ENCODE measurements at places on chromosomes 16 and 17. TPM values are rescaled to one million over a fixed set of nuclear protein-coding genes. Genes with fewer than 3 reads are reported as not detected.
A peak's percentile ranks its signal among the peaks of the same experiment; 100 is the strongest.

DNA sequence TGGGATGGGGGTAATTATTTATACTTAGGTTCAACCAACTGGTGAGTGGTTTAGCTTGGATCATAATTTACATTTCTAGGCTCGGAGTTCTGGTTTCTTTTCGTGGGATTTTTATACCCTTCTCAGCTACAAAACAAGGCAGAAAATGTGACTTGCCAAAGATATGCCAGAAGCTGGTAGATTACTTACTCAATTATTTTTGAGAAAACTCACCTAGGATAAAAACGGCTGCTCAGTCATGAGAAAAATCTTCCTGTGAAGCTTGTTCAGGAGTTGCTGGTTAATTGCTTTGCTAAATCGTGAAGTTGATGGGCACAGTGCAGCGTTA, 1.1 kb downstream of the NDEL1 start:
- no peak for DNase-seq

GRCh38 chr17:44557651-44558285, 484 bp downstream of the FZD2 start:
- DNase-seq = peak; percentile 71

DNA sequence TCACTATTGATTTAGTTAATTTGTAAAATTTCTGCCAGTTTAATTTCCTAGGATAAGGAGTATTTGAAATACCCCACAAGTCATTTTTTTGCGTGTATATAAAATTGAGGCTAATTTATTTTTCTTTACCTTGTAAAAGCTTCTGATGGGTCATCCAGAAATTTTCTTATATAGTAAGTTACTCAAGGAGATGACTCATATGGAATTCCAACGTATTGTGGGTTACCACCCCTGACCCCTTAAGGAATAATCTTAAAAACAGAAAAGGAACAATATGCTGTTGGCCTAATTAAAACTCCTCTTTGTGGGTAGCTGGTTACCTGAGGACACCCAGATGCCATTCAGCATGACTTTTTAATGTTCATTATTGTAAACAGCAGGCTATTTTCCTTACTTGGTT, 13.6 kb downstream of the HEATR6 start:
- no peak for DNase-seq

GRCh38 chr16:82776470-82777146, 149.8 kb downstream of the CDH13 start:
- no peak for DNase-seq

DNA sequence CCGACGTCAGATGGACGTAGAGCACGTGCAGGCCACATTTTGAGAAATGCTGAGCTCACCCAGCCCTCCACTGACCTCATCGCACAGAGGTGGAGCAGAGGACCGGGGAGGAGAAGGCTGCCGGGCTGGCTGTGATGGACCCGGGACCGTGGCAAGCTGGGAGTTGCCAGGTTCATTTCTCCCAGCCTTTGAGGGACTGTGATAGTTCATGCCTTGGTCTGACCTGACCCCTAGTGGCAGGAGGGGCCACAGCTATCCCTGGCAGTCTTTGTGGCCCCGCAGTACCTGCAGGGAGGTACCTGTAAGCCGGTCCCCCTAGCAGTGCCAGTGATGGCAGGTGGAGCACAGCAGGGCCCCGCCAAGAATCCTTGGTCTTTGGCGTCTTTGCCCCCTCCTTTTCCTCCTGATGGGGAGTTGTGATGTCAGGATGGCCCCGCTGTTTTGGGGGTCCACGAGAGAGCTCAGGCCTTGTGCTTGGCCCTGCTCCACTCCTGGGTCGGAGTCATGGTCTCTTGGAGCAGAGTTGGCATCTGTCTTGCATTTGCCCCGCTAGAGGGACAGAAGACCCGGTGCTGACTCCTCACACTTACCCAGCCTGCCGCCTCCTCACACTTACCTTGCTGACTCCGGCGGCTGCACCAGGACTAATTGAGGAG, 50.4 kb downstream of the OR1D5 start:
- DNase-seq = peak; percentile 69

DNA sequence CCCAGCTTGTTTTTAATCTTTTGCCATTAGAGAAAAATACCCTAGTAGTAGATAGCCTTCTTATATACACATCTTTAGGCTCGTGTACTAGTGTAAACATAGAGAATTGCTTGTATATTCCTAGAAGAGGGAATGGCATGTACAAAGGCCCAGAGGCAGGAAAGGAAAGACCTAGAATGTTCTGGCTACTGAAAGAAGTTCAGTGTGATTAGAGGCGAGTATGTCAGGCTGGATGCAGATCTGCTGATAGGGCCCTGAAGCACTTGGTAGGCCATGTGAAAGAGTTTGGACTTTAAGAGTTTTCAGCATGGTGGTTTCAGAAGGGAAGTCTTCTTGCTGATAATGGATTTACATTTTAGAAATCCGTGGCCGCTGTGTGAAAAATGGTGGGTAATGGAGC, 17.4 kb downstream of the CTCF start:
- no peak for DNase-seq

DNA sequence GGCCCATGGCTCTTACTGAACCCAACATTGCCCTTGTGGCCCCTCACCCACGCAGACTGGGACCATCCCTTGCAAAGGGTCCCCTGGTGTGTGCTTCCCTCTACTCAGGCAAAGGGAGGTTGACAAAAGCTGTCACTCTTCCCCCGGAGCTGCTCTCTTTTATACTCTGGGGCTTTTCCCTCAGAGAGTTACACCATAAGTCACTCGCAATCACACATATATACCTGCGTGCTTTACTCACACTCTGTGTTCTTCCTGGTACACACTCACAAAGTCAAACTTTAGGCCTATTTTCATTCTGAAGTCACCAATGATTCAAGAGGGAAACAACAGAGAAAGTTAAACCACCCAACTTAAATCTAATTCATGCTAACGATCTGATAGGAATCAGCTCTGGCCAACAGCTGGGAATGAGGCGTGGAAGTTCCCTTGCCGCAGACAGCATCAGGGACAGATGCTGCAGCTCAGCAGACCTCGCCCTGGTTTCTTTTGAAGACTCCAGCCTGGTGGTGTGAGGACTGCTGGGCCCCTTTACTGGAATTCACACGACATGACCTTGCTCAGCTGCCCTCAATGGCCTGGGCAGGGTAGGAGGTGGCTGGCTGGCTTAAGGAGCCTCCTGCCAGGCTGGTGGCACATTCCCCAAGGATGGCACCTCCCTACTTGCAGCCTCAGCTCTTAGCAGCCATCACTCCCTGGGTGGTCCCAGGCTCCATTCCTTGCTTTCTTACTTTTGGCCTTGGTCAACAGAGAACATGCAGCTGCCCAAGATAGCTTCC, 27.3 kb downstream of the HIC1 start:
- no peak for DNase-seq

DNA sequence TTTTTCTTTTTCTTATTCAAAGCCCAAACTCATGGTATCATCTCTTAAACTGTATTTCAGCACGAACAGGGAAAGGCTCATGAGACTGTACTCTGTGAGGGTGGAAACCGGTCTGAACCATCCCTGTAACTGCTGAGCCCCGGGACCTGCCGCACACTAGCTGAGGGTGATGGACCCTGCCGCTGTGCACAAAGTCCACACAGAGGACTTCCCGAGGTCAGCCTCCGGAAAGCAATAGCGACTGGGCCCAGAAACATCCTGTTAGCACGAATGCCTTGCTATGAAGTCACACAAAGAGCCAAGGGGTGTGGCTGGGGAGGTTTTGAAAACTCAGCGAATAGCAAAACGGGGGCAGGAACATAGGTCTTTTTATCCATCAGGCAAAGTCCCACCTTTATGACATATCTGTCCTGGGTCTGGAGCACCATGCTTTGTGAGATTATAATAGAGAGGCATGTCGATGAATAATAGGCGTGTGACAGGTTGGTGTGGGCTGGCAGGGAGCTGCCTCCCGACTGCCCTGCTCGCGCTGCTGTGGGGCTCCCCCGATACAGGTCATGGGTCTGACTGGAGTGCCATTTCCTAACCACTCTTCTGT, 33.4 kb downstream of the CDK5R1 start:
- DNase-seq = peak; percentile 95

- no peak for DNase-seq
These were observed 766 bp upstream of the B3GNT9 start for GRCh38 chr16:67151431-67152097.

- no peak for DNase-seq
These were observed 14.9 kb downstream of the TFAP4 start for GRCh38 chr16:4257646-4258556.

DNA sequence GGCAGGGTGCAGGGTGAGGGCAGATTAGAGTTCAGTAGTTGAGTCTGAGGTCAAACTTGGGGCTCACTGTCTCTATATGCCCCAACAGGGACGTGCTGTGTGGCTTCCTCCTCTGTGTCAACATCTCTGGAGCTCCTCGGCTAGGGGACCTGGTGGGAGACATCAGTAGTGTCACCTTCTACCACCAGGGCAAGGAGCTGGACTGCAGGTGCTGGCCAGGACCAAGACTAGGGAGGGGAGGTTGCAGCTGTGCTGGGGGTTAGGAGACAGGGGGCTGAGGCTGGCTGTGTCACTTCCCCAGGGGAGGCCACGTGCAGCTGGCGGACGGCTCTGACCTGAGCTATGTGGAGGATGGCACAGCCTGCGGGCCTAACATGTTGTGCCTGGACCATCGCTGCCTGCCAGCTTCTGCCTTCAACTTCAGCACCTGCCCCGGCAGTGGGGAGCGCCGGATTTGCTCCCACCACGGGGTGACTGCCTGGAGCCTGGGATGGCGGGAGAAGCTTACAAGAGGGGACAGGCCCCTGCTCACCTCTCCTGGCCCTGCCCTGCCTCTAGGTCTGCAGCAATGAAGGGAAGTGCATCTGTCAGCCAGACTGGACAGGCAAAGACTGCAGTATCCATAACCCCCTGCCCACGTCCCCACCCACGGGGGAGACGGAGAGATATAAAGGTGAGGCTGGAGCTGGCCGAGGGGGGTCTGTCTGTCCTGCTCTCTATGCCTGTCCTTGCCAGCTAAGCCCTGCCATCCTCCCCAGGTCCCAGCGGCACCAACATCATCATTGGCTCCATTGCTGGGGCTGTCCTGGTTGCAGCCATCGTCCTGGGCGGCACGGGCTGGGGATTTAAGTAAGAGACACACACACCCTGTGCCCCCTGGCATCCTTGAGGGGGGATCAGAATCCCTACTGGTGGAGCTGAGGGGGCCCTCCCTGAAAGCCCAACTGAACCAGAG, 18.9 kb downstream of the ADAM11 start:
- DNase-seq = no peak

DNA sequence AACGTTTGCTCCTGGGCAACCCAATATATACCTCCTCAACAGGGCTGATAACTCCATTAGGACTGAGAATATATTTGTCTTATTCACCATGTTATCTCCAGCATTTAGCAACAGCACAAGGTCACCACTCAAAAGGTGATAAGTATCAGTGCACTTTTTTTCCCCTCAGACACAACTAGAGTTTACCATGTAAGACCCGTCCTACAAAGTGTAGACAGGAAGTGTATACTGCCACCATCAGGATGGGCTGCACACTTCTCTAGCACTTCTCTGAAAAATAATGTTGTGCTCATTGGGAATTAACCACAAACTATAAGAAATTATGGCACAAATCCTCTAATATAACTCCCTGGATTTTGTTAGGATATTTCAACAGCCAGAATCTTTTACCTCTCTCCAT, 5.7 kb upstream of the VAT1L start:
- no peak for DNase-seq

GRCh38 chr17:48219617-48220016, 112.1 kb downstream of the SNX11 start:
- no peak for DNase-seq

DNA sequence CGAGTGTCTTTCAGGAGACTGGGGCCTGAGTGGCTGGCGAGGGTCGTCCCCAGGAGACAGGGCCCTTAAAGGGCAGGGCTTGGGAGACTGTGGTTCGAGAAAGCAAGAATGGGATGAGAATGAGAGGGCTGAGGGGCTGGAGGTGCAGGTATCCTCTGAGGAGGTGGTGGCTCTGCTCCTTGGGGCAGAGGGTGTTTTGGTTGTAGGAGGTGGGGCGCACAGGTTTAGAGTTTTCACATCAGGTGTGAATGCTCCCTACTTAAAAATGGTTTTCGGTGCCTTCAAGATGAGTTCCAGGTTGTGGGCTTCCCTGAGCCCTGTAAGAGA, 430 bp downstream of the BCAS3 start:
- no peak for DNase-seq

- DNase-seq = no peak
These were observed 47.8 kb downstream of the PITPNM3 start for GRCh38 chr17:6508519-6509030.

DNA sequence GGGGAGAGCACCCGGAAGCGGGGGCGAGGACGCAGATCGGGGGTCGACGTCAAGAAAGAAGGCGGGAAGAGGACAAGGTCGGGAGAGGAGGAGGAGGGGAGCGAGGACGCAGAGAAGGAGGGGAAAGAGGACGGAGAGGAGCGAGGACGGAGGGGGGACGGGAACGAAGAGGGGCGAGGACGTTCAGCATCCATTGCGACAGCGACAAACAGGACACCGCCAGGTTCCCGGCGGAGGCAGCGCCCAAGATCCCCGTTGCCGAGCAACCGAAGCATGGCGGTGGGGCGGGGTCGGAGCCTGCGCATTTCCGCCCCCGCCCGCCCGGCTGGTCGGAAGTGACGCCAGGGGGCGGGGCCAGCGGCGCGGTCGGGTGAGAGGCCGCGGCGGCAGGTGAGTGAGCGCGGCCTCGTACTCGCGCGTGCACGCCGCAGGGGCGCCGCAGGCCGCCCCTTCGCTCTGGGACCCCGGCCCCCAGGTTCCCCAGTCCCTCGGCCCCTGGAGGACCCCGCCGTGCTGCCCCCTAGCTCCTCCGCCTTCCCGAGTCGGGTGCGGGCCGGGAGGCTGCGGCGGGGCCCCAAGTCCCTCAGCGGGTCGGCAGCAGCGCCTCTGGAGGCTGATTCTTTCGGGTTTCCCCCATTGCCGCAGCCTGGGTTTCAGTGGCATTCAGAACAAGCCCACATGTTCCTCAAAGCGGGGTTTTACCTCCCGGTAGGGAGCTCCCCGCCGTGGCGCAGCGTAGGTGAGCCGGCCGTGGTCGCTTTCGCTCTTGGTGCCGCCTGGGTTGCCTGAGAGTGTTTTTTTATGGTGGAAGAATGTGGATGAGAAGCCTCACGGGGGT, at the start of gene FAM234A:
Gene FAM234A, plus strand, starts transcription at position 354 of the 838 bp plus-strand sequence. CDS start 19,593 bp downstream, outside the sequence.
- peak; percentile 94 for DNase-seq

GRCh38 chr17:57090560-57091185, 5.6 kb downstream of the AKAP1 start:
- no peak for DNase-seq

GRCh38 chr17:20924306-20924705, 118.5 kb downstream of the USP22 start:
- no peak for DNase-seq

GRCh38 chr17:29347831-29348629, 42.1 kb upstream of the TAOK1 start:
- no peak for DNase-seq

GRCh38 chr16:57838161-57838560, 35.9 kb upstream of the KIFC3 start:
- DNase-seq = peak; percentile 94

GRCh38 chr17:29565643-29566472, 979 bp downstream of the ABHD15 start:
- no peak for DNase-seq

- no peak for DNase-seq
These were observed 274.9 kb downstream of the HAPSTR1 start for GRCh38 chr16:9366048-9366969.

Gene MMP15
- polyA plus RNA-seq = 8.2 TPM

Gene SOST
- not detected for polyA plus RNA-seq

Gene CD300A
- 3.5 TPM for polyA plus RNA-seq

Gene CNTD1
- polyA plus RNA-seq = 0.31 TPM

Gene EEF2KMT
- 11.5 TPM for polyA plus RNA-seq

Gene TM4SF5
- polyA plus RNA-seq = not detected

Gene TACO1
- 29.3 TPM for polyA plus RNA-seq

Gene KRT40
- polyA plus RNA-seq = not detected

Gene TBC1D3H
- not detected for polyA plus RNA-seq

Gene FAM83G
- polyA plus RNA-seq = 6.8 TPM

Gene PARN
- polyA plus RNA-seq = 28.7 TPM

Gene ASPHD1
- polyA plus RNA-seq = 115 TPM

Gene PYDC1
- 5.0 TPM for polyA plus RNA-seq
